ENCODE measurements at places on chromosomes 5 and 9.

DNA sequence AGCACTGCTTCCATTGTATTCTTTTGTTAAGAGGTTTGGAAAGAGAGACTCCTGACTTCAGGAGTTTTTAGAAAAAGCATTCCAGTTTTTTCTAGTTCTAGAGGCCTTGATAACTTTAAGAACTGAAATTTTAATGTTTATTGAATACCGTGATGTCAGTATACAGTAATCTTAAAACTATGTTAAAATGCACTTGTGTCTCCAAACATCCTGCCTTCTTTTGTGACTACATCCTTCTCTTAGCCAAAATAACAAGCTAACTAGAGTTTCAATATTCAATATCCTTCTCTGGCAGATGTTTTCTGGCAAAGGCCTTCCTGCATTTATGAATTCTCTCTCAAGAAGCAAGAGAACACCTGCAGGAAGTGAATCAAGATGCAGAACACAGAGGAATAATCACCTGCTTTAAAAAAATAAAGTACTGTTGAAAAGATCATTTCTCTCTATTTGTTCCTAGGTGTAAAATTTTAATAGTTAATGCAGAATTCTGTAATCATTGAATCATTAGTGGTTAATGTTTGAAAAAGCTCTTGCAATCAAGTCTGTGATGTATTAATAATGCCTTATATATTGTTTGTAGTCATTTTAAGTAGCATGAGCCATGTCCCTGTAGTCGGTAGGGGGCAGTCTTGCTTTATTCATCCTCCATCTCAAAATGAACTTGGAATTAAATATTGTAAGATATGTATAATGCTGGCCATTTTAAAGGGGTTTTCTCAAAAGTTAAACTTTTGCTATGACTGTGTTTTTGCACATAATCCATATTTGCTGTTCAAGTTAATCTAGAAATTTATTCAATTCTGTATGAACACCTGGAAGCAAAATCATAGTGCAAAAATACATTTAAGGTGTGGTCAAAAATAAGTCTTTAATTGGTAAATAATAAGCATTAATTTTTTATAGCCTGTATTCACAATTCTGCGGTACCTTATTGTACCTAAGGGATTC, 43.1 kb downstream of the NDFIP1 start:
- peak; percentile 41 for DNase-seq

DNA sequence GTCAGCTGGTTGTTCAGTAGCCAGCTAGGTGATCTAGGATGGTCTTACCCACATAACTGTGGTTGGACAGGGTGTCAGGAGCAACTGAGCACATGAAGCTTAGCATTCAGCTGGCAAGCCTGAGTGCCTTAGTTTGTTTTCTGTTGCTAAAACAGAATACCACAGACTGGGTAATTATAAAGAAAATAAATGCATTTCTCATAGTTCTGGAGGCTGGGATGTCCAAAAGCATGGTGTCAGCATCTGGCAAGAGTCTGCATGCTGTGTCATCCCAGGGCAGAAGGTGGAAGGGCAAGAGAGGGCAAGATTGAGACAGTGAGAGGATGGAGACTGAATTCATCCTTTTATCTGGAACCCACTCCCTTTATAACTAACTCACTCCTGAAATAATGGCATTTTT, 921.5 kb downstream of the TLE4 start:
- DNase-seq = no peak

- no peak for DNase-seq
These were observed 522 bp downstream of the BHMT start for GRCh38 chr5:79111960-79112702.

DNA sequence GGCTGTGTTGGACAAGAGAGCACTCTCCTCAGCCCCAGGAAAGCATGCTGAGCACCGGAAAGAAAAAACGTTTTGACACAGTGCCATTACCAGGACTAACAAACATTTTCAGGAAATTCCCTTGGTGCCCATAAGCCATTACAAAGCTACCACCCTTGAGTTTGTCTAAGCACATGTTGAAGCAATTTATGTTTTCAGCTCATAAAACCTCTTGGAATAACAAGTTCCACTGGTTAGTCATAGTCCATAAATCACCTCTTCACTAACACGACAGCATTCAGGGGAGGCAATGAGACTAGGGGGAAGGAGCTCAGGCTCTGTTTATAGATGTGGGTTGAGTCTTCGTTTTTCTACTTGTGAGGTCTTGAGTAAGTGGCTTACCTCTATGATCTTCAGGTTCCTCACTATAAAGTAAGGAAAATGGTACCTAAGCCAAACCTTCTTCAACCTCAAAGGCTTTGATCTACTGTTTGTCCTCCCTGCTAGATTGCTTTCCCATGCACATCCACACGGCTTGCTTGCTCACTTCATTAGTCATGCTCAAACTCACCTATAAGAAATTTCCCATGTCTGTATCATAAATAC, 65.4 kb downstream of the DRD1 start:
- DNase-seq = peak; percentile 84

DNA sequence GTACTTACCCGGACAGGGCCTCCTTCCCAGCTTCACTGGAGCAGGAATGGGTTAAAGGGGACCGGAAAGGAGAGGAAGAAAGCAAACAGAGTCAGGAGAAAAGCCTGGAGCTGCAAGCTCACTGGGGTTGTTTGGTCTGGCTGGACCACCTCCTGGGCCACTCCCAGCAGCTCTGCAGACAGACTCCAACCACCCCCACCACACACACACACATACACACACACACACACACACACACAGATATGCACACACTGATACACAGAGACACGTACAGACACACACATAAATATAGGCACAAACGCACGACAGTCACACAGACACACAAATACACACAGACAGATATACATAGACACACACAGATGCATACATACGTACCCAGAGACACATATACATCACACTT, 34.9 kb upstream of the SYNPO start:
- DNase-seq = no peak

GRCh38 chr5:113505181-113505580, 8.3 kb upstream of the YTHDC2 start:
- no peak for DNase-seq

- DNase-seq = peak; percentile 88
These were observed 73.6 kb upstream of the RETREG1 start for GRCh38 chr5:16690243-16690852.

DNA sequence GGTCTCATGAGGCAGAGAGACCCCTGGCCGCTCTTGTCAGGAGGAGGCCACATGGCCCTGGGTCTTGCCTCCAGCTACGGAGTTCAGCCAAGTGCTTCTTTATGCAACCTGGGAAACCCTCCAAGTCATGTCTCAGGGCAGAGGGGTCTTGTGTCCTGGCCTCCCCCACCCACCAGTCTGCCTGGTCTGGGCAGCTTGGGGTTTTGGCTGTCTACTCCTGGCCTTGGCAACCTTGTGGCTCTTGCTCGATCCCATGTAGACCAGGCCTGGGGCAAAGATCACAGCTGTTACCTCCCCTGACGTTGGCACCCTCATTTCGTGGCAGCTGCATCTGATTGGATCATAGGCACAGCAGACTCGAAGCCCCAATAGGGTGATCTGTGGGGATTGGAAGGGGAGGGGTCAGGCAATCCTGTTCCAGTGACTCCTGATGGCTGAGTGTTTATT, 28.4 kb downstream of the JADE2 start:
- DNase-seq = no peak

DNA sequence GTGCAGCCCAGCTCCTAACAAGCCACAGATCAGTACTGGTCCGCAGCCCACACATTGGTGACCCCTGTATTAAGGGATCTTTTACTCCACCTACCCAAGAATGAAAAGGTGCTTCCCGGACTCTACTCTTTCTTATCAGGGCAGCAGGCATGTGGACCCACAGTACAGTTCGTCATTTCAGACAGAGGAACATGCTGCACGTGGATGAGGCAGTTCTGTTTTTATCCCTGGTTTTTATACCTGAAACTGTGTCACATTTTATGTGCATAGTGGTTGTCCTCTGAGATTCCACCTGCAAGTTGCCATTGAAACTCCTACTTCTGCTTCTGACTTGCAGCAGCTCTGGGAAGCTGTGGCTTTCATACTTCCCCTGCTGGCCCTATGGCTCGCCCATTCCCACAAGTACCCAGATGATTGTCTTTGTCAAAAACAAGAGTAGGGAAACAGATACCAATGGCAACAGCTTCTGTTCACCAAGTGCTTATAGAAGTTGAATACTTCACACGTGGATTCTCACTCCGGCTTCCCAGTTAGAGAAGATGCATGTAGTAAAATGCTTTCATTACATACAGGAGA, 208.0 kb downstream of the TRIO start:
- DNase-seq = no peak

DNA sequence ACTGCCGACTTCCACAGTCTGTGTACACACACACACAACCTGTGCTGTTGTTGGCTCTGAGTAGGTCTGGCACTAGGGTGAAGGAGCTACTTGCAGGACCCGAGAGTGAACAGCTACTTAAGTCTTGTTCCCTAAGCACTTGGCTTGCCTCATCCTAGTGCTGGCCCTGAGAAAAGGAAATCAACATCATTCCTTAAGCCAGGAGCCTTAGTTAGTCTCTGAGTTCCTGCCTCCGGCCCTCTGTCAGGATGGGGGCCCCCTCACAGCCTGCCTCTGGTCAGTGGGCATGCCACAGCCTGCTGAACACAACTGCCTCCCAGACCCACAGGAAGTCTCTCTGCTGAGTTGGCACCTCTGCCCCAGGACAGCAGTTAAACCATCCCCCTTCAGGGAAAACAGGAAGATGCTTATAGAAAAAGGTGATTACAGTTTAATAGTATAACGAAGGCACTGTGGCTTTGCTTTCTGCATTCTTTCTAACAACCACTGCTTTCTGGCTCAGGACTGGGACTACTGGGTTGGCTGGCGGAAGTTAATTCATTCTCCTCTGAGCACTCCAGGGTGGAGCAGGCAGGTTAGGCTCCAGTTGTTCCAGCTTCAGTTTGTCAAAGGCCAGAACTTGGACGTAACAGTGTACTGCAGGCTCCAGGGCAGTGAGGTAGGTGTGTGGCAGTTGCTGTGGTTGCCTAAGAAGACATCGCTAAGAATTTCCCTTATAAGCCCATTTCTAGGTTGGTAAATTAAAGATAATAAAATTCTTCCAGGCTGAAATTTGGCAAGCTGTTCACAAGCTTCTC, 2.8 kb downstream of the MAMDC2 start:
- DNase-seq = peak; percentile 74

DNA sequence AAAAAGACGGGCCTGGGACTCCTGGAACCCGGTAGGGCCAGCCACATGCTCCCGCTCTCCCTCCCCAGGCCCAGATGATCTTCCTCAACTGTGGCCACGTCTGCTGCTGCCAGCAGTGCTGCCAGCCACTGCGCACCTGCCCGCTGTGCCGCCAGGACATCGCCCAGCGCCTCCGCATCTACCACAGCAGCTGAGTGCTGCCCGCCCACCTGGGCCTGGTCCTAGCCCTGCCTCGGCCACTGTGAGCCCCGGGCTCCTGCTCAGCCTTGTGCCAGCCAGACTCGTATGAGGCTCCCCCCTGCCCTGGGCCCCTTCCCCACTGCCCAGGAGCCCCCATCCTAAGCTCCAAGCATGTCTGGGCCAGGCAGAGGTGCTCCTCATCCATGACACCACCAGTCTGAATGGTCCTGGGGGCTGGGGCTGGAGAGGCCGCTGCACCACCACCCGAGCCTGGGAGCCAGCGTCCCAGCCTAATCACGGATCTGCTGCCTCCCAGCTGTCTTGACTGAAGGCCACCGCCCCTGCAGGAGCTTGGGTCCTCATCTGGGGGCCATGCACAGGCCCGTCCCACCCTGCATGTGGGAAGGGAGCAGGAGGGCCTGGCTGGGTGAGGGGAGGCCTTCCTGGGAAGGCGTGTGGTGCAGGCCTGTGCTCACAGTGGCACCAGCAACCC, 51.5 kb downstream of the LRSAM1 start:
- no peak for DNase-seq

GRCh38 chr9:106883030-106883429, 20.1 kb downstream of the ZNF462 start:
- no peak for DNase-seq

GRCh38 chr5:158170060-158170459, 311.1 kb upstream of the CLINT1 start:
- DNase-seq = no peak

DNA sequence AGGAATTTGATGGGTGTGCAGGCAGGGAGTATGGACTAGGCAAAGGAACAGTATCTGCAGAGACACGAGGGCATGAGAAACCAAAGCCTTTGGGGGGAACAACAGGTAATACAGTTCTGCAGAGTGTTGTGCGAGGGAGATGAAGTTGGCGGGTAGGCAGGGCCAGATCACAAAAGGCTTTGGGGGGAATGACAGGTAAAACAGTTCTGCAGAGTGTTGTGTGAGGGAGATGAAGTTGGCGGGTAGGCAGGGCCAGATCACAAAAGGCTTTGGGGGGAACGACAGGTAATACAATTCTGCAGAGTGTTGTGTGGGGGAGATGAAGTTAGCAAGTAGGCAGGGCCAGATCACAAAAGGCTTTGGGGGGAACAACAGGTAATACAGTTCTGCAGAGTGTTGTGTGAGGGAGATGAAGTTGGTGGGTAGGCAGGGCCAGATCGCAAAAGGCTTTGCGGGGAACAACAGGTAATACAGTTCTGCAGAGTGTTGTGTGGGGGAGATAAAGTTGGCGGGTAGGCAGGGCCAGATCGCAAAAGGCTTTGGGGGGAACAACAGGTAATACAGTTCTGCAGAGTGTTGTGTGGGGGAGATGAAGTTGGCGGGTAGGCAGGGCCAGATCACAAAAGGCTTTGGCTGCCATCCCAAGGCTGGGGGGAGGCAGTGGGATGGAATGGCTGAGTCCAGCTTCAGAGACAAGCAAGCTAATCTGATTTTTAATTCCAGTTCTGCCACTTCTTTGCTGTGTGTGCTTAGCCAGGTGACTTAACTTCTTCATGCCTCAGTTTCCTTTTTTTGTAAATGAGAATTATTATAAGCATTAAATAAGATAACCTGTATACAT, 33.0 kb downstream of the FRMPD1 start:
- DNase-seq = no peak

DNA sequence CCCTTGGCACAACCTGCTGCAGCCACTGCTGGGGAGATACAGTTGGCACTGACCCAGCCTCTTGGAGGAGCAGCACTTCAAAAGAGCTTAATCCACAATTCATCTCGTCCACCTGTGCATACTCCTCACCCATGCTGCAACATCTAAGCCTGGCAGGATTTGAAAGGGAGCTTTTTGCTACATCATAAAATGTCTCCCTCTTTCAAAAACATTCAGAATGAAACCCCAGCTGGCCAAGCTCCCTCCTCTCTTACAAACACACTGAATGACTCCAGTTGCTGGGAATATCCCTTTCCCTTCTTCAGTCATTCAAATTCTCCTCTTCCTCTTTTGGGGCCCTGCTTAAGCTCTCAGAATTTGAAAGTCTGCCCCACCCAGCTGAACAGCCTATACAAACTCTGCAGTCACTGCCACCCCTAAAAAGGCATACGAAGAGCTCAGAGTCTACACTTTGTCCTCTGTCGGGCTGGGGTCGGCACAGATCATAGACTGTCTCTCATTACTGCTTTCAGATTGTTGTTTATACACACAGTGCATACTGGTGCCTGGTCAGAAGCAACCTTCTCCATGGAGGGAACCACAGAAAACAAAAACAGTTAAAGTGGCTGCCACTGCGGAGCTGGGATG, 8.8 kb upstream of the C5orf15 start:
- DNase-seq = no peak

- no peak for DNase-seq
These were observed 751.4 kb upstream of the CTNND2 start for GRCh38 chr5:12655675-12656074.
